ENCODE measurements at places on chromosomes 3 and 15. TPM values are rescaled to one million over a fixed set of nuclear protein-coding genes. Genes with fewer than 3 reads are reported as not detected.

- no peak for DNase-seq
Measured at GRCh38 chr3:131560795-131561194, 58.0 kb upstream of the MRPL3 start.

Gene SORD
- 34.2 TPM for total RNA-seq

Gene IGDCC3
- 13.4 TPM for total RNA-seq

GRCh38 chr3:59809016-59809415 is 759.2 kb upstream of the CFAP20DC start:
- DNase-seq, result no peak

Gene TIMMDC1
- 119 TPM for total RNA-seq

Measured in endodermal cell (in vitro differentiated cells).